ENCODE measurements at places on chromosomes 13 and 19. TPM values are rescaled to one million over a fixed set of nuclear protein-coding genes. Genes with fewer than 3 reads are reported as not detected.

SKA3 gene
- 0.34 TPM for total RNA-seq

DNA sequence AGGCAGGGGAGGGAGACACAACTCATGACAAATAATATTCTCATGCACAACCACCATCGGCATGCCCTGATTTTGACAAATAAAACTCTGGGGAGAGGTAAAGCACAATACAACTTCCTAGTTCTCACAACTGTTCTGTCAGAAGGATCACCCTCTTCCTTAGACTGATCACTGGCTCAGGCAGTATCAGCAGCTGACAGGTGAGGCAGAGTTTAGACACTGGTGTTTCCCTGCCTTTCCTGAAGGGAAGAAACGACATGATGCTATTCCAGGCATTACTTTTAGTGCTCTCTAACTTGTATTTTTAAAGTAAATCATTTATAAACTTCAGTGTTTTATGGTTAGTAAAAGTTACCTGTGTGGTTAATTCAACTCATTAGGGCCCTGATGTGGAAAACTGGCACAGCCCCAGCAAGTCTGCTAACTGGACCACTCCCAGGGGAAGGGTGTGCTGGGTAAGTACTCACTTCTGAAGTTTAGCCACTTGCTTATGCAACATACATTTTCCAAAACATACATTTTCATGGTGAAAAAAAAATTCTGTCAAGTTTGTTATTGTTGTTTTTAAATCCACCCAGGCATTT is 82.8 kb downstream of the CRYL1 start:
- DNase-seq, result no peak

GRCh38 chr19:19615086-19615485 is 3.4 kb downstream of the PBX4 start:
- DNase-seq, result no peak

- no peak for DNase-seq
Measured at GRCh38 chr19:10842788-10843187, 5.4 kb upstream of the C19orf38 start.

GRCh38 chr13:29210676-29211075 is 384.8 kb downstream of the SLC7A1 start:
- no peak for DNase-seq

ZNF541 gene
- total RNA-seq, result 0.73 TPM

GRCh38 chr13:41311406-41312175 is 524 bp downstream of the NAA16 start:
- DNase-seq, result peak; percentile 31

GRCh38 chr19:52336117-52336790 is at the start of gene ZNF610:
TSS of gene ZNF610 (plus strand) at chr19:52336243. CDS start at chr19:52349173, 12,930 bp downstream.
- peak; percentile 92 for DNase-seq

UQCR11 gene
- total RNA-seq, result 408 TPM

All from psoas muscle (tissue), 8 donors.